Hematopoietic multipotent progenitor cell treated with erythropoietin and hydrocortisone succinate and interleukin-3 and kit ligand, for 4 days (in vitro differentiated cells): ENCODE measurements at places on chromosomes 4 and X.

- DNase-seq: no peak
Observed at GRCh38 chrX:13109817-13110216, 65.4 kb upstream of the FAM9C start.

- no peak for DNase-seq
Observed at GRCh38 chr4:154973244-154974035, 192.4 kb downstream of the RBM46 start.

DNA sequence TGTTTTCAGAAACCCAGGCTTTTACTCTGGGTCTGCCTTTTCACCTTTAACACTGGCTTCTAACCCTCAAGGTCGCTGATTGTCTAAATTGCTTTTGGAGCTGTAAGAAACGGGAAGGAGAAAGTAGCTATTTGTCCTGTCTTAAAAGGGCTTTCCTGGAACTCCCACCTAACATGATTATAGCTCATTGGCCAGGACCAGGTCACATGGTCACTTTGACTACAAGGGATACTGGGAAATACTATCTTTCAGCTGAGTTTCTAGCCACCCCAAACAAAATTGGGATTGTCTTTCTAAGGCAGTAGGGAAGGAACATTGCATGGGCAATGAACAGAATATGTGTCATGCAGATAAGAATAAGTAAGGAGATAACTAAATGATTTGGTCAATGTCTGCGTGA lies 106.7 kb upstream of the ARHGAP24 start:
- DNase-seq: no peak

DNA sequence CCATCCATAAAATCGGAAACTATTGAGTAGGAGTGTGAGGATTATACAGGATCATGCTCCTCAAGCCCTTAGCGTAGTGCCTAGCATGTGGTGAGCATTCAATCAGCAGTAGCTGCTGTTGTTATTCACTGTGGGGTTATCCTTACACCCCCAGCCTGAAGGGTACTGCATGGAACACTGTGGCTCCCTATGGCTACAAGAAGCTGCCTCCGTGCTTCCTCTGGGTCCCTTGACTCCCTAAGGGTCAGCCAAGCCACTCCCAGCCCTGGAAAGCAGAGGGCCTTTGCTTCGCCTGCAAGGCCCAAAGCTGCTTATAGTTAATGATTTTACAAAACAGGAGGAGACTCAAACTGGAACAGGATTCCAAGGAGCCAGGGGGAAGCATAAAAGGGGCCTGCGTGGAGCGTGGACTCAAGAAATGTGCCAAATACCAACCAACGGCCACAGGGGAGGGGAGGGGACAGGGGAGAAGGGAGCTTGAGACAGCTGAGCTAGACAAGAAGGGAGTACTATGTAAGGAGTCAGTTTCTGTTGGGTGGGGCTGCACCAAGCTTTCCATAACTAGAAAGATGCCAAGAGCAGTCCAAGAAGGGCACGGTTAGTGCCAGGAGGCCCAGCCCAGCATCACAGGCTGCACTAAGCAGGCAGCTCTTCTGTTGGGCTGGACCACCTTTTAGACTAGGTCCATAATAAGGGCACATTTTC lies 15.9 kb downstream of the SEPTIN6 start:
- no peak for DNase-seq

GRCh38 chrX:154734061-154734781 lies 16.7 kb downstream of the GAB3 start:
- peak; percentile 77 for DNase-seq

GRCh38 chr4:108458681-108459080 lies 161.7 kb upstream of the RPL34 start:
- peak; percentile 25 for DNase-seq

DNA sequence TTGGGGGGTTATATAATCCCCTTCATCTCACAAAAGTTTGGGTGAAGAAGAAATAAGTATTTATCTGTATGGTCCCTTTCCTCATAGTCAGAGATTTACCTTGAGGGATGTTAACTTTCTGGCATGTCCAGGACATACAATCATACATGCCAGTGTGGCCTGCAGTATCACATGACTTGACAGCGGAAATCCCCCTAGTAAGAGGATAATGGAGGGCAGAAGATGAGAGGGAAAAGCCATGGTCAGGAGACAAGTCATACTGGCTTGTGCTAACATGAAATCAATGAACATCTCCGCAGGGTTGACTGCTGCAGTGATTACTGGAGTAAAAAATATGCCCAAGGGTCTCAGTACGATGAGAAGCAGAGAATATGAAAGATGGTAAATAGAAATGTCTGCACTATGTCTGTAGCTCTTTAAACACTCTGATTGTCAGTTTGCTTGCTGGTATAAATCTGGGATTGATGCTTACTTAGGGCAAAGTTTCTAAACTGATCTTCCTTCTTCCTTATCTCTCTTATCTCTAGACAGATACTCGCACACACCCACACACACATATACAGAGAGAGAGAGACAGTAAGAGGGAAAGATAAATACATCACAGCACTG lies 1385.6 kb upstream of the ADGRL3 start:
- DNase-seq: peak; percentile 33

GRCh38 chrX:25013632-25014365 lies 2.0 kb downstream of the ARX start:
- no peak for DNase-seq

DNA sequence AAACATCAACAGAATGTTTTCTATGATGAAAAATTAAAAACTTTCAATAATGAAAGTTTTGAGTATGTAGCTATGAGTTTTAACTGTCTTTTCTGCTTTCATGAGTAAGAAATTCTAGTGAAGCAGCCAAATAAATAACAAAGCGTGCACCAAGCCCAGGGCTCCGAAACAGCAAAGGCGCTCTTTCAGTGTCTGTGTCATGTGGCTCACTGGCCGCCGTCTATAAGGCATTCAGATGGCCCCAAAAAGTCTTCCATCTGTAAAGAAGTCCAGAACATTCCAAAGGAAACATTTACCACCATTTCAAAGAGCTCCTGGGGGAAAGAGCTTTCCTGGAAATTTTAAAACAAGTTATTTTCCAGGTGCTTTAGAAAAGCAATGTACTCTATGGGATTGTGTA lies 139.9 kb downstream of the AFAP1 start:
- DNase-seq: no peak

GRCh38 chr4:38781854-38782261 lies 932 bp downstream of the TLR10 start:
- DNase-seq: no peak

GRCh38 chr4:98481167-98481566 lies 177.2 kb downstream of the TSPAN5 start:
- no peak for DNase-seq

DNA sequence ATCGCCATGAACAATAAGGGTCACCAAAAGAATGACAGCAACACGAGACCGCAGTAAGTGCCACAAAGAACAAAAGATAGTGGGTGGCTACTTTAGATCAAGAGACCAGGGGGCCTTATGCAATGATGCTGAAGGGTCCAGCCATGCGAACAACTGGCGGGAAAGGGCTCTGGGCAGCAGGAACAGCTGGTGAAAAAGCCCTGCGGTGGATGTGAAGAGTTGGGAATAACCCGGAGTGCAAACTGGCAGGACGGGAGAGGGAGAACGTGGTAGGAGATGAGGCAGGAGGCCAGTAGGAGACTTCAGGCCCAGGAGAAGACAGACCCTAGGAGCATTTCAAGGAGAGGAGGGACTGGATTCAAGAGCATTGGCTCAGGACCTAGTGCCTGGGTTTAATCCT lies 120.2 kb downstream of the AFAP1 start:
- no peak for DNase-seq

GRCh38 chr4:54447304-54447703 lies 210.5 kb upstream of the KIT start:
- no peak for DNase-seq

DNA sequence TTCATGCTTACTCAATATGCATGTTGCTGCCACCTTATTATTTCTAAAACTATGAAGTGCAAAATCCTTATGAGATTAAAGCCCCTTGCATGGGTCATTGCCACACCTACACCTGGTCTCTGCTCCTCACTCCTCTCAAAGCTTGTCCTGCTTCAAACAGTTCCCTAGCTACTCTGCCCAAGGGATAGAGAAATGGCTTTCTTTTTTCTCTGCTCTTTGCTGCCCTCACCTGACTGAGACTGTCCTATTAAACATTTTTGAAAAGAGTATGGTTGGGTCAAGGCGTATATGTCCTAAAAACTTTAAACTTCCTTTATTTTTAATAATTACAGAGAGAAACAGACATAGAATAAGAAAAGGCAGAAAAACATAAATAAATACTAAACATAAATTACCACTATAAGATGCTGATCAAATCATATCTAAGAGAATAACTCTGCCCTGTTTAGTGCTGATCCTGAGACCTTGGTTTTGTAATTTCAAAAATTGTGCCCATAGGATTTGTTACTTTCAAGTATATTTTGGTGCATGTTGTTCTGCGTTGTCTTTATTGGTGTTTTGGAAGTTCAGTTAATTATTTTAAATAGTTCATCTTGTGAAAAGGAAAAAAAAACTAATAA lies 704.9 kb upstream of the PABPC4L start:
- peak; percentile 5 for DNase-seq

GRCh38 chrX:19698122-19698521 lies 182.8 kb upstream of the MAP3K15 start:
- no peak for DNase-seq

DNA sequence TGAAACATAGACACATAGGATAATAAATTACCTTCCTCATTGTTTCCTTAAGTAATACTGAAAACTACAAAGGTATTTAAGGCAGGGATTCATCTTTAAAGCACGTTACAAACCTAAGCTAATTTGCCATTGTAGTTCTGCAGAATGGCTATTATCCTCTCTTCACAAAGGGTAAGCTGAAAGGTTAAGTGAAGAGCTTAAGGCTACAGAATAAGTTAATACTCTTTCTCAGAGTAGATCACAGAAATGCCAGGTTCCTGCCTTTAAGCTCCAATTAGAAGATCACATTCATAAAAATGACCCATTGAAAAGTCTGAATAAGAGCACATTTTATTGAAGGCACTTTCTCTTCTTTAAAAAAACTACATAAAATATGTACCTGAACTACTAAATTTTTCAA lies 42.1 kb upstream of the PRDM5 start:
- no peak for DNase-seq

DNA sequence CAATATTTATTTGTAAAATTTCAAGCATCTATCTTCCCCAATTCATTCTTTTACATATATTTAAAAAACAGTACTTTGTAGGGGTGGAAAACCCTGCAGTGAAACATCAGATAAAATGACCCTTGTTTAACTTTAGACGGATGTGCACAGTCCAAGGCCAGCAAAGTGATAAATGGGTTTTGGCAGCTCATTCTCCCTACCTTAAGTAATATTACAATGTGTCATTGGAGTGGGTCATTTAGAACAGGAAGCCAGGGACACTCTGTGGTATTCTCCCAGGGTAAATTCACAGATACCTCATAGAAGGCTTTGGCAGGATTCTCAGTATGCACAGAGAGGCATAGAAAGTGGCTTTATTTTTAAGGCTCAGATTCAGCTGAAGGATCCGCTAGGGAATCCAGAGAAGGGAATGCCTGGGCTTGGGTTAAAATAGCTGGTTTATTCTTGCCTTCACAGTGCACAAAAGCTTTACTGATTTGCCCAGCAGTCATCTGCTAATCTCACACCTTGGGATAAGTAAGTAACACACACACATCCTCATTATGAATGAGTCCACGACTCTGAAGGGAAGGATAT lies 206.7 kb downstream of the RASL11B start:
- no peak for DNase-seq

DNA sequence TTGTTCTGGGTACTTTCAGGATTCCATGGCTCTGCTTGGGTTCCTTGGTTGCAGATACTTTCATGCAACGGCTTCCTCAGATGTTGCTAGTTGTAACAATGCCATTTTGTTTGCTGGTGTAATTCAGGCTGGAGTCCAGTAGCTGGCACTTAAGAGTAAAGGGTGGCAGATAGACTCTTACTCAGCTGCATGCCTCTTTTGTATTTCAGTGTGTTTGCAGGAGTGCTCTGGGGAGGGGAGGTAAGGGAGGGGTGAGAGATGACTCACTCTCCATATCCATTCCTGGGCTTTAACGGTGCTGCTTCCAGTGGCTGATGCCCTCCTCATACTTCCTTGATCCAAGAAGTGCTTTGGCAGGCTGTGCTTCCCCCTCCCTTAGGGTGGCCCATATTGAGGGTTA lies 155.2 kb downstream of the ZNF330 start:
- DNase-seq: no peak

GRCh38 chrX:39560271-39560670 lies 537.5 kb downstream of the BCOR start:
- no peak for DNase-seq

- DNase-seq: peak; percentile 32
Observed at GRCh38 chr4:8242782-8243560, 26.6 kb upstream of the HTRA3 start.

GRCh38 chrX:52821079-52821760 lies 10.1 kb downstream of the XAGE5 start:
- no peak for DNase-seq

GRCh38 chr4:2009651-2010233 lies 968 bp upstream of the NELFA start:
- DNase-seq: peak; percentile 82

DNA sequence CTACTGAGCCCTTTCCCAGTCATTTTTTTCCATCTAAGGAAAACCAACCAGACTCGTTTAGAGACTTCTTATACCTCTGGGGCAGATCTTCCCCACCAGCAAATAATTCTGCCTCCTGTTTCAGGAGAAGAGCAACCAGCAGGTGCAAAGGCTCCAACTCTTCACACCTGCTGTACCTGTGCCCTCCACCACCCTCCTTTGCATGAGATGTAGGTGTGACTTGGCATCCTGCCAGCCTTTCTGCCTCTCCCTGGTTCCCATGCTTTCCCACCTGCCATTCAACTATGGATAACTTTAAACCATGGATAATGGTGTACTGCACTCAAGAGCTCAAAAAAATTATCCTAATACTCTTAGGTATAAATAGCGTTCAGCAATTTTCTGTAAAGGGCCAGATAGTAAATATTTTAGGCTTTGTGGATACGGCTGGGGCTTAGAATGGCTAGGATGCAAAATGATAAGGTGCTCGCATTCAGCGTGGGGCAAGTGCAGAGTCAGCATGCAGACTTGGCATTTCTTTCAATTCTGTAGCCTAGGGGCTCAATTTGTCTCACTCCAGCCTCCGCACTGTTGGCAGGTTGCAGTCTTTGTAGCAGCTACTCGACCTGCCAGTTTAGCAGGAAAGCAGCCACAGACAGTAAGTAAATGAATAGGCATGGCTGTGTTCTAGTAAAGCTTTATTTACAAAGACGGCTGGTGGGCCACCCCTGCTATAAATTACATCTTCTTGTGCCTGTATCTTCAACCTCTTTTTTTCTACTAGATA lies 79.8 kb downstream of the HCCS start:
- no peak for DNase-seq

DNA sequence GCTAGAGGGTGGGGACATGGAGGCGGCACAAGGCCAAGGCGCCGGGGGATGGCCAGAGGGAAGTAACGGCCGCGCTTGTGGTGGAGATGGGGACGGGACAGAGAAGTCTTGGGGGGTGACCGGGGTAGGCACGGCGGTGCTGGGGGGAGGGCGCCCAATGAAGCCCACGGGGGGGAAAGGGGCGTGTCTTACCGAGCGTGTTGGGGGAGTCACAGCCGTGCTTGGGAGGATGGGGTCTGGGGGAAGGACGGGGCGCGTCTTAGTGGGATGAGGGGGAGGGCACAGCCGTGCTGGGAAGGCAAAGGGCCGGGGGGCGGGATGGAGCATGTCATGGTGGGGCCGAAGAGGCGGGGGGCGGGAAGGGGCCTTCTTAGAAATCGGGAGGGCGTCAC lies 952 bp downstream of the ARSD start:
- DNase-seq: no peak

GRCh38 chrX:69083361-69083760 lies 81.9 kb downstream of the PJA1 start:
- DNase-seq: no peak

- no peak for DNase-seq
Observed at GRCh38 chrX:154809939-154810665, 4.8 kb upstream of the MPP1 start.
